ENCODE measurements at places on chromosomes 6 and 20.

GRCh38 chr6:2035826-2036709 is 209.3 kb downstream of the GMDS start:
- no peak for DNase-seq

DNA sequence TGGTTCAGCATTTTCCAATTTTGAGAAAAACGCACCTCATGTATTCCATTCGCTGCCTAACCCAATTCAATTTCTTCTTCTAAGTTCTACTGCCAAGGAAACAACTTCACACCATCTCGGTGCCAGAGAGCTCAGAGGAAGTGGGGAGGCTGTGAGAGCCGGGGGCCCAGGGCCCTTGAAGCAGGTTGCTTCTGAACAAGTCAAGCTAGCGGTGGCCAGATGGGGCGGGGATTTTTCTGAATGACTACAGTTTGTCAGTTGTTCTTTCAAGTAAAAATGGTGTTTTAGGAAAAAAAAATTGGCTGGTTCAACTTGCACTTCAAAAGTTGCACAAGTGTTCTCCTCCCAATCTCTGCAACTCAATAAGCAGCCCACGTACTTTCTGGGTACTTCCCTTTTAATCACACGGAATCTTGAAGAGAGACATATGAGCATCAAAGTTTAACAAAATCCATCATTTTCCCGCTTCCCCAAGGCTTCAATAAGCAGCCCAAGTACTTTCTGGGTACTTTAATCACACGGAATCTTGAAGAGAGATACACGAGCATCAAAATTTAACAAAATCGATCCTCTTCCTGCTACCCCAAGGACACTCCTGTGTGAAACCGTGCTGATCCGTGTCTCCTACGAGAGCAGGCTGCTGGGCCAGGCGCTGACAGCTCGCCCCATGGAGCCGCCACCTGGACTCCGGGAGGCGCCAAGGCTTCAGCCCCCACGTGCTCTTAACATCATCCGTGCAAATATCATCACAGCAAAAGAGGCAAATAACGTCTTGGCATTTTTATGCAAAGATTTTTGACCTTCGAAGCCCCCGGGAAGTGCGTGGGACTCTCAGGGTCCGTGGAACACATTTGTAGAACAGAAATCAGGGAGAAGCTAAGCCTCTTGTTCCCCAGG is 186.7 kb upstream of the PDE10A start:
- DNase-seq: no peak

DNA sequence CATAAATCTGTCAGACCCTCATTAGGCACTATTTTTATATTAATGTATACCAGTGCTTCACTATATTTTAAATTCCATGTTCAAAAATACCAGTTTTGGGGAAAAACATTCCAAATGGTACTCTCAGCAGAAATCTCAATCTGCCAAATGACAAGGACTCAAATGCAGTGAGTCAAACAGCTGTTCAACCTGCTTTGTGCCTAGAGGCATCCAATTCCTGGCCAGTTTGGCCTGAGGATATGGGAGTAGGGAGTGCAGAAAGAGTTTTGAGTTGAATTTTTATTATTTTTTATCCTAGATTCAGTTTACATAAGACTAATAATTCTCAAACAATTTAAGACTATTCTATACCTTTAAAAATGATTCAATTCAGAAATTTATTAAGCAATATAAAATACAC is 216.8 kb downstream of the LAMA2 start:
- no peak for DNase-seq

DNA sequence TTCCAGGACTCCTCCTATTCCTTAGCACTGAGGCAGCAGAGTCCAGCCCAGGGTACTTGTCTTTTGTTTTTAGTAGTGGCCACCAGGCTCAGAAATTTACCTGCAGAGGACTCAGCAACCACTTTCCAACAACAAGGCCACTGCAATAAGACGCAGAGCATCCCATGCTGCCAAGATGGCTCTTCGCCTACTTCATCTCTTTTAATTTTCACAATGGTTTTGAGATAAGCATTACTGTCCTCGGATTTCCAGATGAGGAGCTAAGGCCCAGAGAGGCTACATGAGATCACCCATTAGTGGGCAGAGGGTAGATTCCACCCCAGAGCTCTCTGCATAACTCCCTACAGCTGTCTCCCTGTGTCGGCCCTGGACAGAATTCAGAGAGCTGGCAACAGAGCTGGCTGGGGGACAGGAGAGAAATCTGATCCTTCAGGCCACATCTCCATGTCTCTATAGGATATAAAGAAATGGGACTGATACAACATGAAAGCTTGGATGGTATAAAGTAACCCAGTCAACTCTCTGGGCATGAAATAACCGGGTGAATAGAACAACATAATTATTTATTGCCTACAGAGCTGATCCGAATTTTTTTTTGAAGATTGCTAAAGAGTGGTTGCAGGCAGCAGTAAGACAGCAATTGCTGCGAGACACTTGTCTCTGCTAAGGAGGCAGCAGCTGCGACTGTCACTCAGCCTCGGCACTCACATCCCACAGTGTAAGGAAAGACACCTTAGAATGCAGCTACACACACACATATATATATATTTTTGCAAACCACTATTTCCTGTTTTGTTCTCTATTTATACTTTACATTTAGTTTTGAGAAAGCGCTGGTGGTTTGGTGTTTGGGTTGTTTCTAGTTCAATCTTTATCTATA is 37.2 kb downstream of the SCML4 start:
- no peak for DNase-seq
